ENCODE measurements at places on chromosomes 2 and 18.

DNA sequence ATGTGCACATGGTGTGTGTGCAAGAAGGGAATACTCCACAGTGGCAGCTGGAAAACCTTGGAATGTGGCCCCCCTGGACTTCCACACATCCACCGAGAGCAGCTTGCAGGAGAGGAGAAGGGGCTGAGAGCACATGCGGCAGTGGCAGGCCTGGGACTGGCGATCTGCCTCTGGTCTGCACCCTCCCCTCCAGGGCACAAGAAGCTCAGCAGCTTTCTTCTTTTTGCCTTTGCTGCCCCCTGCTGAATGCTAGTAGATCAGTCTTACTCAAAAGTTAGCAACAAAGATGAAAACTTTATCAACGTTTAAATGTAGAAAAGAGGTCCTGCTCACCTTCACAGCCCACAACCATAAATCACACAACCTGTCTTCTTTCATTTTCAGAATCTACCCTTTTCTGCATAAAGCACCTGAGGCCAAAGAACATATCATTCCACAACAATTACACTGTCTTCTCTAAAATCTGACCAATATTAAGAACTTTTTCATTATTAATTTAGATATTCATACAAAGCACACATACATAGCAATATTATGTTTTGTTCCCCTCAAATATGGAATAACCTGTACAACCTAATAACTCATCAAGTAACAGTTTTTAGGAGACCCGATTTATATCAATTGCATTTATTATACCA, 34.6 kb downstream of the TGFBRAP1 start:
- DNase-seq, result peak; percentile 50

DNA sequence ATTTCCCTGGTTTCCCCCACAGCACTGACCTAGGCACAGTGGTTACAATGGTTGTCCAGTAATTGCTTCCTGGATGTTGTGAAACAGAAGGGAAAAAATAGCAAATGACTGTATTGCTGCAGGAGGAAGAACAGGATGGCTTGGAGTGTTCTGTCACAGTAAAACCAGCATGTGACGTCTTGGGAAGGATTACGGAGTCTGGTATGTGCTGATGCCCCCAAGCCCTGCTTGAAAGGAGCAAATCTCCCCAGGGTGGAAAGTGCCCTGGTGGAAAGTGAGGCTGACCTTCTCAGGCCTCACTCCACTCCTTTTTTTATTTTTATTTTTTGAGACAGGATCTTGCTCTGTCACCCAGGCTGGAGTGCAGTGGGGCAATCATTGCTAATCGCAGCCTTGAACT, 7.8 kb downstream of the RAB11FIP5 start:
- DNase-seq, result no peak

- no peak for DNase-seq
These were observed 22.4 kb upstream of the ARMC9 start for GRCh38 chr2:231176066-231176465.

GRCh38 chr2:190350371-190350770, 7.0 kb downstream of the INPP1 start:
- no peak for DNase-seq

DNA sequence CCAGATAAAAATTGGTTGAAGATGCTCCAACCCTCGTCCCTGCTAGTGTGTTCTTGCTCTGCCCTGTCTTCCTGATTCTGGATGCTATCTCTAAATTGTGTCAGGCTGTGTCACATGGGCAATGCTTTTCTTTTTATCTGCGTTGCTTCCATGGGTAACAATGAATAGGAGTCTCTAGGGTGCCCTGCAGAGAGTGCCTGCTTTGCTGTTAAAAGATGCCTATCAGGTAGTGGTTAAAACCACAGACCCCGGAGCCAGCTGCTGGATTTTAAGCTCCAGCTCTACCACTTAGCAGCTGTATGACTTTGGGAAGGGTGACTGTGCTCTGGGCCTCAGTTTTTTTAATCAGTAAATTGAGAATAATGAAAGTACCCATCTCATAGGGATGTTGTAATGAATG, 340.3 kb downstream of the PLCL1 start:
- no peak for DNase-seq

DNA sequence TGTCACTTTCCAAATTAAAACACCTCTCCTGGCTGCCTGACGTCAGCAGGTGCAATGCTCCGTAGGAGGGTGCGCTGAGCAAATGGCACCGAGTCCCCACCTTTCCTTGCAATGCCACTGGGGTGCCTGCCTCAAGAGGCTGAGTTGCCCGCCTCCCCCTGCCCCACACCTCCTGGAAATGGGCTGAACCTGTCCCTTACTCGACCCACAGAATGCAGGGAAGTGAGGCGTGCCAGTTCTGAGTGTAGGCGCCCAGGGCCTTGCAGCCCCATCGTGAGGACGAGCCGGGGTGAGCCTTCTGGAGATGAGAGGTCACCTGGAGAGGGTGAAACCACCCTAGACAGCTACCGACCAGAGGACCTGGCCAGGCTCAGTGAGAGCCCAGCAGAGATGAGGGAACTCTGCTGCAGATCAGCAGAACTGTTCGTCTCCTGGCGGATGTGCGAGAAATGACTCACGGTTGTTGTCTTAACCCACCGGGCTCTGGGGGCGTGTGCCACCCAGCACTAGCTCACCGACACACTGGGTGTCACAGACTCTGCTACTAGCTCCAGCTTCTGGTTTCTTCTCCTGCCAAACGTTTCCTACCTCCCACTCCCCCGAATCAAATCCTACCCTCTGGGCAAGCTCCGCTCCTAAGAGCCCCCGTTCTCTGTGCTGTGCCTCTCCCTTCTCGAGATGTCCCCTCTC, 168.7 kb upstream of the HDAC4 start:
- DNase-seq, result no peak

GRCh38 chr18:49723648-49724180, 89.6 kb downstream of the ACAA2 start:
- DNase-seq, result peak; percentile 50

DNA sequence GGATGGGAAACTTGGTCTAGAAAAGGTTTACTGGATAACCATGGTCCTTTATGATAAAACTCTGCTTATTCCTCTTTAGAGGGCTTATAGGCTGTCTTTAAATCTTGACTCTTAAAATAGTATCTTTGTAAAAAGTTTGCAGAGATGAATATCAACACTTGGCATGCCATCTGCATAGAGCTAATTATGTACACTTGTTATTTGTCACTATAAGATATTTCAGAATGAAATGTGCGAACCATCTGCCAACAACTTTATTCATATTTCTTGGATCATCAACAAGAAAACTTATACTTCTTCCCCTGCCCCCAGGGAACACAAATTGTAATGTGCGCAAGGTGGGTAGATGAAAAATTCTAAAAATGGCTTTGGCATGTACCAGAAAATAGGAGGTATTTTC, 653.0 kb upstream of the CHAC2 start:
- DNase-seq, result no peak

DNA sequence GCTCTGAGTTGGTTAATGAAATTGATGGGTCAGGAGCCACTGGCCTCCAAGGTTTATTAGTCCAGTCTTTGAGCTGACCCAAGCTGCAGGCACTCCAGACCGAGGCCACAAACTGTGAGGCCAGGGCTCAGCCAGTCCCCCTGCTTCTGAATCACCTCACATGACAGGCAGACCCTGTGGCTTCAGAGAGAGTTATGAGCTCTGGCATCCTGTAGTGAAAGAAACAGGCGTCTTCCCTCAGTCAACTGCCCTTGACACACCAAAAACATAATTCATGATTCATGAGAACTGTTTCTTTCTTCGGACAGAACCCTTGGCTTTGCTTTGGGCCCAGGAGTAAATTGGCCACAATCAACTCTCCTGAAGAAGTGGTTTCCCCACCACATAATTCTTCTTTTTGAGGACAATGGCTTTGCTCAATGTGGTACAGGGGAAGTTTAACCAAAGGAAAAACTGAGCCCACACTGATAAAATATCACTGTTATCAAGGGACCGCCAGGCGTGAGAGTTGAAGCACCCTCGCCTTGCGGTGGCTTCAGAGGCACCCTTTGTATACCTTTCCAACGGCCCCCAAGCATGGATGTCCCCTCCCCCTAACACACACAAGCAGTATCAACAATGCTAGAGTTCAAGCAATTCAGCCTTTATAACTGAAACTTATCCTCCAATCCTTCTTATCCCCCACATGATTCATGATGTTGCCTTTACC, 226.9 kb downstream of the CYRIA start:
- DNase-seq, result no peak

GRCh38 chr2:147037048-147037447, 807.8 kb upstream of the ACVR2A start:
- DNase-seq, result no peak

DNA sequence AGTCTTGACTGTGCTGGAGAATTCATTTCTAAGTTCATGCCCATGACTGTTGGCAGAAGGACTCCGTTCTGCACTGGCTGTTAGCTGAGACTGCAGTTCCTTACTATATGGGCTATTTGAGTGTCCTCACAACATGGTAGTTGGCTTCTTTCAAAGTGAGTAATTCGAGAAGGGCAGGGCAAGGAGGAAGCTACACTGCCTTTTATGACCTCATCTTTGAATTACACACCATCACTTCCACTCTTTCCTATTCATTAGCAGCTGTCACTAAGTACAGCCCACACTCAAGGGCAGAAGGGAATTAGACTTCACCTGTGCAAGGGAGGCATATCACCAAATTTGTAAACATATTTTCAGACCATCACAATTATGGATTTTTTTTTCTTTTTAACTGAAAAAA, 55.9 kb upstream of the EPAS1 start:
- DNase-seq, result no peak

GRCh38 chr2:128178149-128178649, 87.2 kb downstream of the UGGT1 start:
- DNase-seq, result no peak

- DNase-seq, result no peak
These were observed 1.4 kb downstream of the GPR35 start for GRCh38 chr2:240626531-240627300.

- DNase-seq, result peak; percentile 64
These were observed 110.8 kb upstream of the OTOS start for GRCh38 chr2:240250985-240251847.

DNA sequence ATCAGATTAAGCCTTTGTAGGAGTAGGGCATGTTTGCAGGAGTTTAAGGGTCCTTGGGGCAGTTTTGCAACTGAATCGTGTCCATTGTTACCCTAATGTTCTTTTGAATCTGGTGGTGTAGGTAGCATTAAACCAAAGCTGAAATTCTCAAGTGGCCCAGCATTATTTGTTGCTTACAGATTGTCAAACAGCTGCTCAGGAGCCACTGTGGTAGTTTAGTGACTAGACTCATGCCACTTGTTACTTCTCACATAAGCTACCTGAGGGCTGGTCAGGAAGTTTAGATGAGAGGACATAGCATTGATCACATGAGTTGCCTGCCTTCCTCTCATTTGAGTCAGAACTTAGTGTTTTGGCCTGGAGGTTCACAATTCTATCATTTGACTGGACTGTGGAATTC, 157.6 kb downstream of the HAUS1 start:
- no peak for DNase-seq

- DNase-seq, result no peak
These were observed 11.2 kb downstream of the ZNF385B start for GRCh38 chr2:179850188-179850587.

Measured in GM10248 (cell line).